Kidney (tissue), 22 donors: ENCODE measurements at places on chromosomes 12 and 14. TPM values are rescaled to one million over a fixed set of nuclear protein-coding genes. Genes with fewer than 3 reads are reported as not detected.

- no peak for DNase-seq
These were observed 10.2 kb downstream of the FBXW8 start for GRCh38 chr12:116920939-116921338.

- DNase-seq: no peak
These were observed 121.6 kb downstream of the VEZT start for GRCh38 chr12:95339086-95339788.

DNA sequence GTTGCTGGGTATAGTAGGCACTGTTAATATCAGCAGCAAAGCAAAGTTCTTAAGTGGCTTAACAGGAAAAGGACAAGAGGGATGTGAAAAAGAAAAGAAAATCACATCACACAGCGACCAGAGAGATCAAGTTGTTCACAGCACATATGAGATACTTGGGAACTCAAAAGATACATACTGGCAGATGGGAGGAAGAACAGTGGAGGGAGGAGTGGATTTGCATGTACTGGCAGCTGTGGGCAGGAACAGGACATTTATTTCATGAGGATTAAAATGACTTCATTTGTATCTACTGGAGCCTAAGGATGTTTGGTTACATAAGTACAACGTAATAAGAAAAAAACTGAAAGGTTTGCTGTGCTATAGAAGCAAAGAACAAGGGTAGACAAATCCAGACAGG lies 136.5 kb upstream of the IFNG-AS1 start:
- DNase-seq: no peak

GRCh38 chr14:79011091-79011919 lies 841.1 kb downstream of the NRXN3 start:
- no peak for DNase-seq

DNA sequence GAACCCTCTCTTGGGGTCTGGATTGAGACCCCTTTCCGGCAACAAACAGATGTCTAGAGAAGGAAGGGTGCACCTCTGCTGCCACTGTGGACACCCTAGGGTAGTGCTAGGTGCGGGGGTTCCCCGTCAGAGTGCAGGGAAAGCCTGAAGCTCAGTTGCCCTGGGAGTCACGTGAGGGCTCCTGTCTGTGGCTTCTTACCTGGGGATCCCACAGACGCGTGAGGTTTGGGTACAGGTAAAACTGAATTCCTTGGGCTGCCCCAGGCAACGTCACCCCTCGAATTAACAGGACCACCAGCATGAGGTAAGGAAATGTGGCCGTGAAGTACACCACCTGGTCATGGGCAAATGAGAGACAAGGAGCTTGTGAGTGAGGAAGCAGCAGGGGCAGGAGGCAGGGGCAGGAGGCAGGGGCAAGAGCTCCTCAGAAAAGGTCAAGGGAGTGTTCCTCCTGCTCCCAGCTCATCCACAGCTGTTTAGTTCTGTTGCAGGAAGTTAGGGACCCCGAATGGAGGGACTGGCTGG lies 21.0 kb upstream of the SLC6A12 start:
- no peak for DNase-seq

DNA sequence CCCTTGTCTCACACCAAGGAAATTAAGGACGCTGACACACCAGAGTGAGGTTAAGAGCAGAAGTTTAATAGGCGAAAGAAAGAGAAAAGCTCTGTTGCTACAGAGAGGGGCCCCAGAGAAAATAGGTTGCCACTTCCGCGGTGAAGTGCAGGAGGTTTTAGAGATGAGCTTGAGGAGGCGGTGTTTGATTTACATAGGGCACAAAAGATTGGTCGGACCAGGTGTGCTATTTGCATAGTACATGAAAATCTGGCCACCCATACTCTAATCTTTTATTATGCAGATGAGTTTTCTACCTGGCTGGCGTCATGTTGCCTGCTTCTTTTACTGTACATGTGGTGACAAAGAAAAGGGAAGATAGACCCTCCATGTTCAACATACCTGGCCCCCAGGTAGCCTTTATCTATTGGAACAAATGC lies 23.3 kb upstream of the MYF6 start:
- DNase-seq: no peak

GRCh38 chr14:92473969-92474535 lies 39.5 kb upstream of the RIN3 start:
- DNase-seq: no peak

GRCh38 chr14:77284066-77284465 lies 13.1 kb upstream of the NGB start:
- DNase-seq: no peak

DNA sequence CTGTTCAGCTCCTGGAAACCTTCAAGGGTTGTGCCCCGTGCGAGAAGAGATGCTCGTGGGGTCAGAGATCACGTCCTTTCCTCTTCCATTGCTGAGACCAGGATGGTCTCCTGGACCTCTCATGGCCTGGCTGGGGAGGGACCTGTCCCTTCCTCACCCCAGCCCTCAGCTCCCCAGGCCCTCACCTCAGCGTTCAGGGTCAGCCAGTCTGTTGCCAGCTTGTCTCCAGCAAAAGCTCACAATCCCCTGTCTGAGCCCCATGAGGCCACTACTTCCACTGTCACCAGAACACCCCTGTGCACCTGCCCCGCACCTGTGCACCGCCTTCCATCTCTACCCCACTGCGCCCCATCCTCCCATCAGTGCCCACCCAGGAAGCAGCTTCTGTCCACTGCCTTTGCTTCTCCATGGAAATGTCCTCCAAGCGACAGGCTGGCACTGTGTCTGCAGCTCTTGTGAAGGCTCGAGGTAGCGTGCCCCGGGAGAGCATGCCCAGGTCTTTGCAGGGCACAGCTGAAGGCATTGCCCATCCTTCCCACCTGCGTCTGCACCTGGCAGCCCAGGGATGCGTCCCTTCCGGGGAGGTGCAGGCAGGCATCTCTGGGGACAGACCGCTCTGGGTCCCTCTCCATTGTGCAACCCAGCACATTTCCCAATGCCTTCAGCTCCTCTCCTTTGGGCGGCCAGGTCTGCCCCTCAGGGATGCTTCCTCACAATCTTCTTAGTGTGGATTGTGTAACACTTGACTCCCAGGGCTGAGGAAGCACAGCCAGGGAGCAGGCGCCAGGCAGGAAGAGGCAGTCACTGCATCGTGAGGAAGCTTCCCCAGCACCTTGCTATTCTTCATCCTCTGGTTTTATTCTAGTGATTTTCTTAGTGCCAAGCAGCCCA lies 179.6 kb downstream of the ADGRD1 start:
- DNase-seq: no peak

The SIX1 gene
- 0.16 TPM for total RNA-seq

The EPYC gene
- not detected for total RNA-seq

The KRT82 gene
- not detected for total RNA-seq

The CACNA2D4 gene
- total RNA-seq: 7.3 TPM

The KIF21A gene
- total RNA-seq: 25.7 TPM

The ABHD4 gene
- total RNA-seq: 34.1 TPM

The SERPINA10 gene
- not detected for total RNA-seq

The RNU4-1 gene
- total RNA-seq: 3,016 TPM
